ENCODE measurements at places on chromosomes 1 and 21.

- DNase-seq: no peak
Observed at GRCh38 chr1:248140846-248141245, 4.1 kb upstream of the OR2M5 start.

DNA sequence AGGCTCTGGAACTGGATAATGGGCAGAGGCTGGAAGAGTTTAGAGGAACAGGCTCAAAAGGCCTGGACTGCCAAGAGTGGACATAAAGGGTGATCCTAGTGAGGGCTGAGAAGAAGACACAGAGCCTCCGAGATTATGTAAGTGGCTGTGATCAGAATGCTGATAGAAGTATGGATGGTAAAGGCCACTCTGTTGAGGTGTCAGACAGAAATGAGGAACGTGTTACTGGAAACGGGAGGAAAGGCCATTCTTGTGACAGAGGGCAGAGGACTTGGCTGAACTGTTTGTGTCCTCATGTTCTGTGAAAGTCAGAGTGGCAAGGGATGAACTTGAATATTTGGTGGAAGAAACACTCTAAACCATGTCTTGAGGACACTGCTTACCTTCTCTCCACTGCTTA lies 6.7 kb upstream of the ABCG1 start:
- DNase-seq: no peak

DNA sequence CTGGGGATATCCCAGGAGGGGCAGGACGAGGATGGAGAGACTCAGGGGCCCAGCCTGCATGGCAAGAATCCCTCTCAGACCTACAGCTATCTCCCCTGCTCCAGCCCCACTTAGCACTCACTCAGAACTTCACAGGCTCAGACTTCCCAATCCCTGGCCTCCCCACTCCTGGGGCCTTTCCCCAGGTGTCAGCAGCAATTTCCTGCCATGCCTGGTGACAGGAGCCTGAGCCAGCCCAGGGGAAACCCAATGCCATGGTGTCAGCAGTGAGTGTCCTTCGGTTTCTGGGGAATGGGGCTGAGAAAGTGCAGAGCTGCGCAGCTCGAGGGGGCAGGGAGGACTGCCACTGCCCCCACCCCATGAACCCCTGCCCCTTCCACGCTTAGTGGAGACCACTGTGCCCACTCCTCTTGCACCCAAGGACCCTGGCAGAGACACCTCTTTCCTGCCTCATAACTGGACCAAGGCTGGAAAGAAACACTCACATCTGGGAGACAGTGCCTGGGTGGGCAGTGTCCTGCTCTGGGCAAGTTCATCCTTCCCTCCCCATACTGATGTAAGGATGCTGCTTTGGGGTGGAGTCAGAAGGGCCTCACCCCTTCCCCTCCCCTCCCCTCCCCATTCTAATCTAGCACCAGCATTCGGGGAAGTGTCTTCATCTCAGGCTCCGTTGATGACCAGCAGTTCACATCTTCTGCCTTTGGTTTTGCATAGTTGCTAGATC lies 17.1 kb upstream of the UBL4B start:
- DNase-seq: no peak

DNA sequence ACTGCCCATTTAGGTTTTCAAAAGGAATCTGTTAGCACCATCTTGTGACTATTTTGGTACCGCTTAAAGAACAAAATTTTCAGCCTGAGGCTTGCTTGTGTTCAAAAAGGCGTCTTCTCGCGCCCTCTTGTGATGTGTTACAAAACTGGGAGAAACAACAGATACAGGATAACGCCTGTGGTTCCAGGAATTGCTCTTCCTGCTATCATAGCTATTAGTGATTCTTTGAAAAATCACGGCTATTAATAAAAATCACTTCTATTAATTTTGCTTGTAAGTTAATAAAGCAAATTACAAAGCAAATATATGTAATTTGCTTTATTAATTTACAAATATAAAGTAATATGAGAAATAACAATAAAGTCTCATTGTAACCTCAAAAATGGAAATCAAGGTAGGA lies 82.2 kb upstream of the ABCD3 start:
- DNase-seq: peak; percentile 22

DNA sequence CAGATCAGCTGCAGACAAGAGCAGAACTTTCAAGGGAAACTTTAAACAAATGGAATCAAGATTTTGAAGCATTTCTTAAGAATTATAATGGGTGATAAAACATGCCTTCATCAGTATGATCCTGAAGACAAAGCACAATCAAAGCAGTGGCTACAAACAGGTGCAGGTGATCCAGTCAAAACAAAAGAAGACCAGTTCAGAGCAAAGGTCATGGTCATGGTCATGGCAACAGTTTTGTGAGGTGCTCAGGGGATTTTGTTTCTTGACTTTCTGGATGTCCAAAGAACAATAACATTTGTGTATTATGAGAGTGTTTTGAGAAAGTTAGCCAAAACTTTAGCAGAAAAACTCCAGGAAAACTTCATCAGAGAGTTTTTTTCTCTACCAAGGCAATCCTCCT lies 681.7 kb upstream of the PTBP2 start:
- DNase-seq: no peak

DNA sequence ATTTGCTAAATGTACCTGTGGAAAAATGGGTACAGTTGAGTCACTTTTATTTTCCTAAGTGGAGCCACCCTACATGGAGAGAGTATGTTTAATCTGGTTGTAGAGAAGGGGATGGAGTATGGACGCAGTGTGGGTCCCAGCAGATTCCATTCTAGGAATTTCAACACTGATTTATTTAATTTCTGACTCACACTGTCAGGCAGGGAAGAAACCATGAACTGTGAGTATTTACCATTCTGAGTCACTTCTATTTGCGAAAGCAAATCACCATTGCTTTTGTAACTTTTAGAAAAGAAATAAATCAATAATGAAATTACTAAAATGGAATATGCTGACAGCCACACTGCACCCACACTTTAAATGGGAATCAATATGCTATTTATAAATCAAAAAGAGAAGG lies 339.0 kb downstream of the DSCAM start:
- no peak for DNase-seq

DNA sequence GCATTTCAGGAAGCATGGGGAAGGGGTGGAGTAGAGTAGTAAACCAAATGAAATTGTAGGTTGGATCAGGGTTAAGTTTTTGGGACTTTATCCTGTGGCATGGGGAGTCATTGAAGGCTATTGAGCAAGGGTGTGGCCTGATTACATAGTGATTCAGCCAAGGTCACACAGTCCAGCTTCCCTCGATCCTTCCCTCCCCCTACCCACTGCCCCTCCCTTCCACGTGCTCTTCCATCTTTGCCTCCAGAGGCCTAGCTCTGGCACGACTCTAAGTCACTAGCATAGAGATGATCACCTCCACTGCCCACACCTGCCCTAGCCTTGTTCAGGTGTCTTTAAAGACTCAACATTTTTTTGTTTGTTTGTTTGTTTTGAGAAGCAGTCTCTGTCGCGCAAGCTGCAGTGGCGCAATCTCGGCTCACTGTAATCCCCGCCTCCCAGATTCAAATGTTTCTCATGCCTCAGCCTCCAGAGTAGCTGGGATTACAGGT lies 37.2 kb upstream of the SLC9A1 start:
- DNase-seq: no peak

DNA sequence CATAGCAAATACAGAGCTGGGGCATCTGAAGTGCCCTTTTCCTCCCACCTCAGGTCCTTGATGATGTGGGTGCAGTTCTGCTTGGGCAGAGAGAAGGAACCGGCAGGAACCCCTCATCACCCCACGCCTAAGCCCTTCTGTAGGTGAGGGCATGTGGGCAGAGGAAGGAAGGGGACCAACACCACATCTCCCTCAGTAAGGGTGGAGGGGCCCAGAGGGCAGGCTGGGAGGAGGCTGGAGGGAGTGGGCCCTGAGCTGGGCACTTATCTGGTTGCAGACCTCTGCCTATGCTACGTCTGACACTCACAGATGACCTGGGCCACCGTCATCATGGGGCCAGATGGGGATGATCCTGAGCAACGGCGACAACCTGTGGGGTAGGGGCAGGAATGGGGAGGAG lies 11.0 kb downstream of the ZNF687 start:
- DNase-seq: no peak

- DNase-seq: no peak
Observed at GRCh38 chr1:228267962-228268880, 60.4 kb downstream of the OBSCN start.

DNA sequence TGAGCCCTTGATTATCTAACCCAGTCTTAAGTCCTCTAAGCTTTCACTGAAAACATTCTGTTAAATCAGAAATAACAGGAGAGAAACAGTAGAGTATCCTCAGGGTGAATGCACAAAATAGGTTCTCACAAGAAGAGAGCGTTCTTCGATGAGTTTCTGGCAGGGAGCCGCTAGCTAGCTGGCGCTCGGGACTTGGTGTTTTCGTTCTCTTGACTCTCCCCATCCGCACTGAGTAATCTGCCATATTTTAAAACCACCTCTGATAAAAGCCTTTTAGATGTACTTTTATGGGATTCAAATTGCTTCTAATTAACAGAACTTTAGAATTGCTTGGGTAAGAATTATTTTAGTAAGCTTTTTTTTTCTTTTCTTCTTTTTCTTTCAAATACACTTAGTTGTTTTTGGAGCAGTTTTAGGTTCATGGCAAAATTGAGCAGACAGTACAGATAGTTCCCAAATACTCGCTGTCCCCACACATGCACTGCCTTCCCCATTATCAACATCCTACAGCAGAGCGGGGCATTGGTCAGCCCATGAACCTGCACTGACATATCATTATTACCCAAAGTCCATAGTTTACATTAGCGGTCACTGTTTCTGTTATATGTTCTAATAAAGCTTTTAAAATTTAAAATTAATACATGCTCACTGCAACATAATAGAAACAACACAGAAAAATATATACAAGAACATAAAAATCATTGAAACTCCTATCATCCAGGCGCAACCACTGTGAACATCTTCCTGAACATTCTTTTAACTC lies 35.4 kb downstream of the PRDM2 start:
- DNase-seq: no peak

DNA sequence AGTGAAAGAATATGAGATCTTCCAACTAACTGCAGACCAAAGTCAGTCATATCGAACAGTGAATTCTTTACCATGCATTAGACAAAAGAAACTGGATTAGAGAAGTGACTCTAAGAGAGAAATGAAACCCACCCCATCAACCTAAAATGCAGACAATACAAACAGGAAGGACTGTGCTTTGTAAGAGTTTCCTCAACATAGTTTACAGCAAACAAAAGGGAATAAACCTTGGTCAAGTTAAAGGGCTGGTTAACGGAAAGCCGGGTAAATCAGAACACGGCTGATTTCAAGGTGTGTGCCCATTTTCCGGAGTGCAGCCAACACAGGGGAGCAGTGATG lies 39.2 kb downstream of the SIPA1L2 start:
- DNase-seq: no peak

DNA sequence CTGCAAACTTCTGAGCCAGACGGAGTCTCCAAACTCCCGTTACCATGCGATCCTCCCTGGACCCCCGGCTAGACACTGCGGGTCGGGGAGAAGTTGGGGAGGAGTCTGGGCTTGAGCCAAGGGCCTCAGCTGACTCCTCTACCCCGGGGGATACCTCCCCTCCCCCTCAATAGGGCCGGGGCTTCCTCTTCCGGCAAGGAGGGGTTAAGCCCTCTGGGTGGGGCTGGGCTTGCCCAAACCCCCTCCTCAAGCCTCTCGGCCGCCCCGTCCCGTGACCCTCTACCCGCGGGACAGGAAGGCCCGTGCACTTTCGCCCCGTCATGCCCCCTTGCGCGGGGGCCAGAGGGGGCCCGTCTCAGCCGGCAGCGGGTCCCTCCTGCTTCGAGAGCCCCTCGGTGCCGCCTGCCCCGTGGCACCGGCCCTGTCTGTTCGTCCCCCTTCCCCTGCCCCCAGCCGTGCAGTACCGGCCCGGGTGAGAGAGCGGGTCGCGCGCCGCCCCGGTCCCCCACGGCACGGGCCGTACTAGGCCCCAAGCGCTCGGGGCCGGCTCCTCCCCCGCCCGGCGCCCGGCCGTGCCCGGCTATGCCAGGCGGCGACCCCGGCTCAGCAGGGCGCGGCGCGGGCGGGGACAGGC lies 652 bp downstream of the ARL8A start:
- DNase-seq: peak; percentile 33

DNA sequence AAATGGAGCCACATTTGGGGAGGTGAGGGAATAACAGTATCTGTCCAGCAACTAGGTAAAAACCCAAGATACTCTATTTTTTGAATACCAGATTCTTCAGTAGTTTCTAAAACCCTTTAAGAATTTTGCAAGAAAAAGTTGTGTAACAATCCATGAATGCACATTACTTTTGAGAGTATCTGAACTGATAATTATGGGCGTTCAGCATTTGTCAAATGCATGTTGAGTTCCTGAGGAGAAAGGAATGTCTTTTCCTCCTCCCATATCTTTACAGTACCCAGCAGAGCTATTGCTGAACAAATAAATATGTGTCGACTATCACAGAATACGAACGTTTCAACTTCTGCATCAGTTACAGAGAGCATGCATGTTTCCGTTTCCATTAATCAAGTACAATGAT lies 104.5 kb downstream of the PCNX2 start:
- no peak for DNase-seq

- peak; percentile 7 for DNase-seq
Observed at GRCh38 chr1:52970149-52970548, 43.1 kb downstream of the SCP2 start.

DNA sequence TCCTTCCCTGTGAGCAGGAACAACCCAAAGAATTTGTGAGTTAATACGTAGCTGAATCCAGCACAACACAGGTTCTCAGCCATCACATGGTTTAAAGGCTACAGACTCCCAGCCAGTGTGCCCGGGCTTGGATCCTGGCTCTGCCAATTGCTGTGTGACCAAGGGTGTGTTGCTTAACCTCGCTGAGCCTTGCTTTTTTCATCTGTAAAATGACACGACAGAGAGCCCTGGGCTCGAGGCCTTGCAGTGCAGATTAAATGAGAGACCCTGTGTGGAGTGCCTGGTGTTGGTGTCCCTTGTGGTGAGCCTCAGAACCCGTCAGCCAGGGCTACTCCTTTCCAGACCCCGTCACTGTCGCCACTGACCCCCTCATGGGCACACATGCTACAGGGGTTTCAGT lies 39.4 kb downstream of the CHAF1B start:
- DNase-seq: no peak

DNA sequence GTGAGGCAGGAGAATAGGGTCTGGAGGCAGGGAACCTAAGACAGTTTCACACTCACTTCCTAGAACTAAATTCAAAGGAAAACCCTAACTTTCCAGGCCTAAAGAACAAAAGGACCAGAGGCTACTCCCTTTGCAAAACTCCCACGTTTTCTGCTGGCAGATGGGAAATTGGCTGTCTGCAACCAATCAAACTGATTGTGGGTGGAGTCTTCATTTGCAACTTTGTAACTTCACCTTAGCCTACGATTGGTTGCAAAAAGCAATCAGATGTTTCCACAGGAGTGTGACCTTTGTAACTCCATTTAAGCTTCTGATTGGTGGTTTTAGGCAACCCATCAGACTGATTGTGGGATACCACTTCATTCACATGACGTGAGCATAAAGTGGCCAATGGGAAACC lies 19.7 kb upstream of the GNG4 start:
- DNase-seq: no peak

- DNase-seq: no peak
Observed at GRCh38 chr1:109927911-109928321, 17.3 kb downstream of the CSF1 start.

GRCh38 chr1:117770981-117771531 lies 158.4 kb downstream of the GDAP2 start:
- DNase-seq: no peak
